CD4-positive, alpha-beta T cell treated with Interleukin-4 for 4 hours (primary cell): ENCODE measurements at places on chromosomes 6 and 20.

GRCh38 chr6:85135376-85136094 is 314.3 kb upstream of the NT5E start:
- no peak for DNase-seq

- no peak for DNase-seq
Observed at GRCh38 chr6:56279331-56280080, 32.1 kb upstream of the COL21A1 start.

DNA sequence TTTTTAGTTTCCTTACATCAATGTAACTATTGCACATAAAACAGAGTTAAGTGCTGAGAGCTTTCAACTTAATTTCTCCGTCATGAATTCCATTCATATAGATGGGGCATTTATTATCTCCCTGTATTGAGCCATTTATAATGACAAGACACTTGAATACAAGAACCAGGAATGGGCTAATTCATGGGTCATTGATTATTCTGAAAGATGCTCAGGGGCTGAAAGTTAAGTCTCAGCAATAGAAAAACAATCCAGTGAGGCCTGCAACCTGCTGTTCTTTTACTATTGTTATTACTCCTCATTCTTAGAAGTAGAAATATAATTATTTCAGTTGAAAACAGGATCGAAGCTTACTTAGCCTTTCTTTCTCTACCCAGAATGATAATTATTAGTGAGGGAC is 307.7 kb downstream of the MMUT start:
- DNase-seq, result no peak

DNA sequence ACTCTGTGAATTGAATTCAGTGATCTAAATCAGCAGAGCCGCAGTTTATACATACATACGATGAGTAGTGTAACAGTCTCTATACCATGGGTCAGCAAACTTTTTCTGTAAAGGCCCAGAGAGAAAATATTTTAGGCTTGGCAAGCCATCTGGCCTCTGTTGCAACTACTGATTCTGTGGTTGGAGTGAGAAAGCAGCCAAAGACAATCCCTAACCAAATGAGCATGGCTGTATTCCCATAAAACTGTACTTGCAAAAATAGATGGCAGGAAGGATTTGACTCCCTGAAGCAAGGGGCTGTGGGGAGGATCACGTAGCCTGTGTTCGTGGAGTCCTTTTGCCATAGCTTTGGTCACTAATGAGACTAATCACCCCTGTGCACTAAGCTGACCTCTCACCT is 17.9 kb upstream of the MOCS1 start:
- DNase-seq, result no peak

DNA sequence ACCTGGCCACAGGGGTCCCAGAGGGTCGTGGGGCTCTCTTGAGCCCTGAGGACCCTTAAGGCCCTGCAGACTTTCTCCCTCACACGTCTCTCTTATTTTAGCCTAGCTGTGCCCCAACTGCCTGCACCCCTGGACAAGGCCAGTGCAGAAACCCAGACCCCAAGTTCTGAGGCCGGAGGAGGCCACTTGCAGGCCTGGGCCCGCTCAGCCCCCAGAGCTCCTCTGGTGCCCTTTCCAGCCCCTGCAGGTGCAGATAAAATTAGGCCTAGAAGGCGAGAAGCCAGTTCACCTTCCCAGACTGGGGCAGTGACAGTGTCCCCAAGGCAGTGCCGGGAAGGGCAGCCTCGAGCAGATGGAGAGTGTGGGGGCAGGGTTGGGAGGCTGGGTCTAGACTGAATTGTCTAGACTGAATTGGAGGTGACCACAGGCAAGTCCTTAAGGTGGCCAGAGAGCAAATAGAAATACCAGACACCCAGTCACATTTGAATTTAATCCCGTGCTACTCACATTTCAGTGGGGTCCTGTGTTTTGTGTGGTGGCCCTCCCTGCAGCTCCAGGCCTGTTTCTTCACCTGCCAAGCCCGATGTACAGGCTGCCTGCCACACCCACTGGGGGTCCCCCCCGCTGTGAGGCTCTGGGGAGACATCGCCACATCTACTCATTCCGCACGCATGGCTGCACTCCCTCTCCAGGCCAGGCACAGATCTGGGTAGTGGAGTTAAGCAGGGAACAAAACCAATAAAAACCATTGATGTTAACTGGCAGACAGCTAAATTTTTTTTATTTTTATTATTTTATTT is 8.6 kb upstream of the IP6K3 start:
- no peak for DNase-seq

GRCh38 chr20:44422083-44422482 is 53.6 kb upstream of the TTPAL start:
- no peak for DNase-seq

DNA sequence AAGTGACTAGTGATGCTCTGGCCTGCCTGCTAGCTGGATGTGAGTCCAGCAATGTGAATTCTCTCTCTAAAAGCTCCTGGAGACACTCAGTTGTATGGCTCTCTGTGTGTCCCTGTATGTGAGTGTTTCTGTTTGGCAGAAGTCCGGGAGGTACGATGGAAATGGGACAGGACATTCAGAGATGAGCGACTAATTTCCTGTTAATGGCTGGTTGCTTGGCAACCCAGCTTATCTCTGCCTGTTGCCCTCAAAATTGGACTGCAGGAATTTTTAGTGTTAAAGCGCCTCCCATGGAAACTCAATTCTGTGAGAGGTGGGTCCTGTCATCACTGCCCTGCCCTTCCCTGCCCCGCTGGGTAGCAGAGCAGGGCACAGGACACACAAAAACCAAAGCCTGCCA is 136.8 kb upstream of the LRFN2 start:
- no peak for DNase-seq

- no peak for DNase-seq
Observed at GRCh38 chr6:15308435-15309213, 62.8 kb downstream of the JARID2 start.

DNA sequence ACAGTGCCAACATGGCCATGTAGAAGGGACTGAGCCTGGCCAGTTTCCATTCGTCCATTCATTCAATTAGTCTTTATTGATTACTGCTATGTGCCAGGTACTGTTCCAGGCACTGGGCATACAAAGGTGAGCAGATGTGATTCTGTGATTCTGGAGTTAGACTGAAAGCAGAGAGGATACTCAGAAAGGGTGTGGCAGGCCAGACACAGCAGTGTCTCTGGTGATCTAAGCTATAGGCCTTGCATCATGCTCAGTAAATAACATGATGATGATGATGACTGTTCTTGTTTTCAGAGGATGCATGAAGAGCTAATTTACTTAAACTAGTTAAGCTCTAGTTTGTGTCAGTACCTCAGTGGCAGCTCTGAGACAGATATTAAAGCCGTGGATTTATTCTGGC is 31.4 kb upstream of the FUCA2 start:
- DNase-seq, result peak; percentile 75

DNA sequence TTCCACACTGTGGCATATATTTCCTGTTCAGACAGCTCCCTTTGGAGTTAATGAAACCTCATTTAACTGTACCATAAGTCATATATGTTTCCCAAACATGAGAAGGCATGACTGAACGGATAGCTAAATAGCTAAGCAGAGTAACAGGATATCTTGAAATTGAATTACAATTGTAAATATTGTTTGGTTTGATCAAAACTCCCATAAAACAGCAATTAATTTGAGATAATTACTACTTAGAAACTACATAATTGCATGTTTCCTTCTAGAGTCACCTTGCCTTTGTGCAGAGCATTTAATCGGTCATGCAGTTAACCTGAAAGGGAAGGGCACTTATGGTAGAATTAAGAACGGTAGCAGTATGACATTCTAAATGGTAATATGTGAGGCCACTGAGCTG is 179.0 kb upstream of the MAP3K7 start:
- DNase-seq, result no peak

- DNase-seq, result no peak
Observed at GRCh38 chr6:105080279-105080678, 99.5 kb downstream of the POPDC3 start.

GRCh38 chr20:49054056-49054643 is 8.0 kb downstream of the CSE1L start:
- no peak for DNase-seq

- DNase-seq, result no peak
Observed at GRCh38 chr20:60667641-60668040, 584.4 kb upstream of the CDH4 start.

- DNase-seq, result no peak
Observed at GRCh38 chr6:130859161-130859867, 32.1 kb downstream of the SMLR1 start.

DNA sequence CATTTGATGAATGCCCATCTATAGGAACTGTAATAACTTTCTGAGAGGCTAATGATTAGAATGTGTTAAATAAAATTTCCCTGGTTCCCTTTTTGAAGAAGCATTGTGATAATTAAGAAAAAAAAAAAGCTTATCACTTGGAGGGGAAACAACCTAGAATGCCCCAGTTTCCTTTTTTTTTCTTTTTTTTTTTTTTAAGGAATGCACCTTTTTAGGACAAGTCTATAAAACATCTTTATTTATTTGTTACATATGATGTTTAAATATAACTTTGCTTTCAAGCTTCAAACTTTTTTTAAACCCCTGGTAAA is 7.3 kb upstream of the MRPS10 start:
- no peak for DNase-seq

DNA sequence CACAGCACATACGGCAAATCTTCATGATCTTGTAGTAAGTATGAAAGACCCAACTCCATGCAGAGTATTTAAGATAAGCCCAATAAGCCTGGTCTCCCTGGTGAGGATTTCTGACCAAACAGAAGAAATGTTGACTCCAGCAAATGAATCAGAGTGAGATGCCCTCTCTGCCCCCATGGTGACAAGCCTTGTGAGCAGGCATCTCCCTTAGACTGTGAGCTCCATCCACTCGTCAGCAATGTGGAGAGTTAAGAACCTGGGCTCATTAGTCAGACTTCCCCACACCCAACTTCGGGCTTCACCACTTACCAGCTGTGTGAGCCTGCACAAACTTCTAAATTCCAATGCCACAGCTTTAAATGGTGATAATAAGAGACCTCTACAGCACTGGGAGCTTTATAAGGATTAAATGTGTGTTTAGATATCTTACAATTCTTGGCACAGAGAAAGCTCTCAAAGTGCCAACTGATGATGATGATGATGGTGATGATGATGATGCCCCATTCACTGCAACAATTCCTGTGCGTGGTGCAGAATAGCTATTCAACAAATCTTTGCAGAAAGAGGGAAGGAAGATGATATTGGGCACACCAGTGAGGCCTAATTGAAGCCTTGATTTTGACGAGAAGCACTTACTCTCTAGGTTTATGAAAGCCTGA is 253.4 kb upstream of the TAB2 start:
- DNase-seq, result no peak

- DNase-seq, result no peak
Observed at GRCh38 chr6:165621940-165622339, 41.1 kb downstream of the PDE10A start.

DNA sequence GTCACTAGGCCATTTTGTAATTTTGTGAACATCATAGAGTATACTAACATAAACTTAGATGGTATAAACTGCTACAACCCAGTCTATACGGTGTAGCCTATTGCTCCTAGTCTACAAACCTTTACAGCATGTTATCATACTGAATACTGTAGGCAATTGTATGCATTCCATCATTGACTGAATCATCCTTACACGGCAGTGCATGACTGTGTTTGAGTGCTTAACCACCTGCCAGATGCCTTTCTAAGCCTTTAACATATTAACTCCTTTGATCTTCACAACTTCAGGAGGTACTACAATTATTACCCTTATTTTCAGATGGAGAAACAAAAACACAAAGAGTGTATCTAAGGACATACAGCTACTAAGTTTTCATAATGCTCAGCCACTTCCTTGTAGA is 14.0 kb downstream of the DPPA5 start:
- no peak for DNase-seq

- no peak for DNase-seq
Observed at GRCh38 chr6:122182061-122182460, 217.4 kb upstream of the HSF2 start.

GRCh38 chr20:38119446-38119845 is 45.6 kb downstream of the TGM2 start:
- no peak for DNase-seq

DNA sequence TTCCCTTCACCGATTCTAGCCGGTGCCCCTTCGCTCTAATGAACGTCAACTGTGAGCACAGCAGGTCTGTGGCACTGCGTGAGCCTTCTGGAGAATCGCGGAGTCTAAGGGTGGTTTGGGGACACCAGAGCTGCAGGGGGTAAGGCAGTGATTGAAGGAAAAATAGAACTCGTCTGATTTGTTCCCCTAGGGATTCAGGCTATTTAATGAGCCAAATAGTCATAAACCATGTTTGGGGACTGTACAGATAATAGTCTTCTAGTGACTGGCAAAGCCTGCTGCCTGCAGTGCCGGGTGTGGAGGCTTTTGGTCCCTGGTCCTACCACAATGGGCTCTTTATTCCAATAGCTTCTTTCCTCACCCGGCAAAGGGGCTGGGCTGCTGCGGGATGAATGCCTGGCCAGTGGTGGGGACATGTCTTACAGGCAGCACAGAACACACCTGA is 11.1 kb upstream of the NTSR1 start:
- no peak for DNase-seq

DNA sequence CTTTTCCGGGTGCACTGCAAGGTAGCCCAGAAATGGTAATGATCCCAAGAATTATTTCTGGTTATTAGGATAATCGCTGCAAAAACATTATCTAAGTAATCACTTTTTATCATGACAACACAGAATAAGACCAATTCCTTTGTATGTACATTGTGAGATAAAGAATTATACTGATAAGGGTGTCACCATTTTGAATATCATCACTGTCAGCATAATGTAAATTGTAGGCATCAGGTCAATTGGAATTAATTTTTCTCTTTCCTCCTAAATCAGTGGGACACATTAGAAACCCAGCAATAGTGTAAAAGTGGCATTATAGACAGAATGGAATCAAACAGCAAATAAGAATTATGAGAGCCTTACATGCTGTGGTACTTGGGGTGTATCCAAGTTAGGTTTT is 183.1 kb upstream of the SCGN start:
- DNase-seq, result no peak

- DNase-seq, result no peak
Observed at GRCh38 chr6:131400054-131400778, 172.8 kb upstream of the ARG1 start.

DNA sequence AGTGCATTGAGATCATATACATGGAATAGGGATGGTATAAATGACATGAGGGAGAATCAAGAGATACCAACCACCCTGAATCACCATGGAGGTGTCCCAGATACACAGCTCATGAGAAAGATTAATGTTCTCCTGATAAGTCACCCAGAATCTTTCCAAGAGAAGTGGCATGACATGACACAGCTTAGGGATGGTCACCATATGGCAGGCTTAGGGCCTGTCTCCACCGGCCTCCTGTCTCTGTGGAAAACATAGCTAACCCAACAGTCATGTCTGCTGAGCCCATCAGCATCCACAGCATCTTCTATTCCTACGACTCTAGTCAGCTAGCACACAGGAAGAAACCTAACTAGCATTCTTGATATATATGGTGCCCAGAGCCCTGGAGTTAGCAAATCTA is 133.3 kb downstream of the IPCEF1 start:
- DNase-seq, result no peak

GRCh38 chr6:26520850-26521599 is 17.1 kb upstream of the HMGN4 start:
- peak; percentile 88 for DNase-seq
